ENCODE measurements at places on chromosomes 6 and 20. TPM values are rescaled to one million over a fixed set of nuclear protein-coding genes. Genes with fewer than 3 reads are reported as not detected.

DNA sequence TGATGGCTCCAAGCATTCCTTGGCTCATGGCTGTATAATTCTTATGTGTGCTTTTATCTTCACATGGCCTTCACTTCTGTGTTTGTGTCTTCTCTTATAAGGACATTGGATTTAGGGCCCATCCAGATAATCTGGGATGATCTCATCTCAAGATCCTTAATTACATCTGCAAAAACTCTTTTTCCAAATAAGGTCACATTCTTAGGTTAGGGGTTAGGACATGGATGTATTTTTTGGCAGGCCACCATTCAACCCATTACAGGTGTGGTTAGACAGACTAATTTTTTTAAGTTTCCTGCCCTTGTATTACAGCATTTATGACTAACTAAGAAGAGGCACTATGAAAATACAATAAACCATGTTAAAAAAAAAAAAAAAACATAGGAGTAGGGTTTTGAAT, 254.0 kb downstream of the TPBG start:
- H3K27ac ChIP-seq: no peak overlapping the region
- H3K27me3 ChIP-seq: peaks cover 11% of the 10 kb centered on the region
- H3K4me3 ChIP-seq: no peak overlapping the region
- no peaks in the 10 kb centered on the region for H3K36me3 ChIP-seq
- no peaks in the 10 kb centered on the region for H3K4me1 ChIP-seq

DNA sequence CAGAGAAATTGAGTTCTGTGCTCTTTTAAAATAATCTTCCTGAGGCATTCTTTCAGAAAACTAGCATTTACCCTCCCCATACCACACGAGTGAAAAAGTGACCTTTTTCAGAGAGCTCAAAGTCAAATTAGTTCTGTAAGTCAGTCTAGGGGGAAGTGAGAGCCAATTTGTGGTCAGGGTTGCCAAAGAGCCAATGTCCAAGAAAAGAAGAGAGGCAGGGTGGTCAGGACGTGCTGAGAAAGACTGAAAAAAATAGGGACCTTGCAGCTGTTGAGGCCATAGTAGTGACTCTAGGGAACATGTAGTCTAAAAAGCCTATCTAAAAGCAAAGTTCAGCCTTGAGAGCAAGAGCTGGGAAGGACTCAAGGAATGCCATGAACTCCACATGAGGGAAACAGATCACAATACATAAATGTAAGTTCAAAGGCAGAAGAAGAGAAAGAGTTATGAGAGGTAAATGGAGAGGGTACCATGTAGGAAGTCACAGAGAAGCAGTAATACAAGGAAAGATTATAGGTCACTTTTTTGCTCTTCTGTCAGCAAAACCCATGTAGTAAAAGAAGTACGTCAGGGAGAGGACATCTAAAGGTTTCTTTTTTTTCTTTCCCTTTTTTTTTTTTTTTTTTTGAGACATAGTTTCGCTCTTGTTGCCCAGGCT, 565.1 kb upstream of the FLRT3 start:
- DNase-seq: no peak
- H3K4me1 ChIP-seq: no peaks in the 10 kb centered on the region
- no peak overlapping the region for H3K27ac ChIP-seq
- H3K36me3 ChIP-seq: no peaks in the 10 kb centered on the region

DNA sequence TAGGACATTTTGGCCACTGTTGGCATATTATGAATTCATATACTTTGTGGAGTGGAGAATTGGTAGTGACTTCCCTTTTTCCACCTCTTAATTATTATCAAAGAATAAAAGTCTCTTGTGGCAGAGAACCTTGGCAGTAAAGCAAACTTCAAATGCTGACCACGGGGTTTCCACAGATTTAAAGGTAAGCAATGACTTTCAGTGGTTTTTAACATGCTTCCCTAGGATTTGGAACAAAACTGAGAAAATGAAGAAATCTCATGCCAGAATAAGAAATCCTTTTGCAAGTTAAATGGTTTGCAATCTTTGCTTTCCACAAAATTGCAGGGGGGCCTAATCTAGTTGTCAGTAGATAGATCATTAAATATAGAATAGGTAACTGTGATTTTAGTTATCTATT, 2.0 kb upstream of the SDC4 start:
- H3K27me3 ChIP-seq: no peaks in the 10 kb centered on the region
- H3K36me3 ChIP-seq: peaks cover 8% of the 10 kb centered on the region
- DNase-seq: no peak
- H3K4me1 ChIP-seq: peaks cover 40% of the 10 kb centered on the region
- H3K4me3 ChIP-seq: no peak overlapping the region

DNA sequence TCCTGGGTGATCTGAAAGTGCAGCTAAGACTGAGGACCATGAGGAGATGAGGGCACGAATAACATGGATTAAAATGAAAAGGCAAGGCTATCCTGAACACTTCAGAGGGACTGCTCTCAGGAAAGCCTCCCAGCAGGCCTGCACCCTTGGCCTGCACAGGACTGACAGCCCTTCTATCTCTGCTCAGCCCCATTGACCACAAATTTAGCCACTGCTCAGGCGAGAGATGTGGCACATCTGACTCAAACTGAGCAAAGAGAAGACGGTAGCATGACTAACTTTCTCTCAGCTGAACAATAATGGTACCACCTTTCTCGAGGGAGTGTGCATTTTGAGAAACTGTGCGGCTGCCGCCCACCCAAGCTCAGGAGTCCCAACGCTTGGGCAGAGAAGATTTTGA, 257.5 kb downstream of the ADGB start:
- H3K4me1 ChIP-seq: peaks cover 13% of the 10 kb centered on the region
- no peaks in the 10 kb centered on the region for H3K36me3 ChIP-seq
- no peak overlapping the region for H3K27ac ChIP-seq
- DNase-seq: no peak
- H3K27me3 ChIP-seq: no peaks in the 10 kb centered on the region

DNA sequence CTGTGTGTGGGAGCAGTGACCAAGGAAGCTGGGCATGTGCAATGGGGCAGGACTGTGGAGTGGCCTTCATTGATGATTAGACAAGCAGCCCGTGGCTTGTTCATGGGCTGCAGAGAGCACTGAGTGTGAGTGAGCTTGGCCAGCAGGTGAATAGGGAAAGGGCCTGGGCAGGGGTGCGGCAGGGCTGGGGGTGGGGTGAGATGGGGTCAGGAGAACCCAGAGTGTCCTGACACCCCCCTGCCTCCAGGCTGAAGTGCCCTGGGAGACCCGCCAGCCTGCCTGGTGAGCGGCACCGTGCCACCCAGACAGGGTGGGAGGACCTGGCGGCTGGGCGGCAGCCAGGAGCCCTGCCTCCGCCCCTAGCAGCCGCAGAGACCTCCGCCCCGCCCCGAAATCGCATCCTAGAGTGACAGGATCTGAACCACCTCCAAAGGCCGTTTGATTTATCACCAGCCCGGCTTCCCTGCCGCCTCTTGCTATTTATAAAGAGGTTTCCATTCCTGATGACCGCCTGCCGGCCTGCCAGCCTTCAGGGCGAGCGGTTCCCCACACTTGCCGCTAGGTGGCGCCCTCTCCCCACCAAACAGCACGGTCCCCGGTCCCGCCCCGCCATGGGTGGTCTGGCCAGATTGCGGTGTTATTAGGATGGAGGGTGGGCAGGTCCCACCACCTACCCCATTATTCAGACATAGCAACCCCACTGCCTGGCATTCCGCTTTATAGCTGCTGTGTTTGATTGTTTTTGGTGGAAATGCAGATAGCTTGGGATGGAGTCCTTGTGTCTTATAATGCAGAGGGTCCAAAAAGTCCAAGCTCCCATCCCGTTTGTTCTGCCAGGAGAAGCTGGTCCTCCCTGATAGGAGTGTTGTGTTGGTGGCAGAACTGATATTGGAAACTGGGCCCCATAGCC, 3.5 kb downstream of the MYLK2 start:
- peak overlapping the region; percentile 50 for H3K4me3 ChIP-seq
- peaks cover 3% of the 10 kb centered on the region for H3K4me1 ChIP-seq
- peak; percentile 98 for DNase-seq
- no peaks in the 10 kb centered on the region for H3K36me3 ChIP-seq
- no peaks in the 10 kb centered on the region for H3K27me3 ChIP-seq

- H3K4me3 ChIP-seq: no peak overlapping the region
- peak; percentile 76 for DNase-seq
- peaks cover 9% of the 10 kb centered on the region for H3K4me1 ChIP-seq
- H3K27me3 ChIP-seq: no peaks in the 10 kb centered on the region
- H3K27ac ChIP-seq: no peak overlapping the region
- H3K36me3 ChIP-seq: peaks cover 73% of the 10 kb centered on the region
Measured at GRCh38 chr6:30730601-30731435, 10.7 kb downstream of the TUBB start.

The KCNS1 gene
- total RNA-seq: 0.59 TPM
